SK-N-MC (cell line): ENCODE measurements at places on chromosomes 2 and 18.

DNA sequence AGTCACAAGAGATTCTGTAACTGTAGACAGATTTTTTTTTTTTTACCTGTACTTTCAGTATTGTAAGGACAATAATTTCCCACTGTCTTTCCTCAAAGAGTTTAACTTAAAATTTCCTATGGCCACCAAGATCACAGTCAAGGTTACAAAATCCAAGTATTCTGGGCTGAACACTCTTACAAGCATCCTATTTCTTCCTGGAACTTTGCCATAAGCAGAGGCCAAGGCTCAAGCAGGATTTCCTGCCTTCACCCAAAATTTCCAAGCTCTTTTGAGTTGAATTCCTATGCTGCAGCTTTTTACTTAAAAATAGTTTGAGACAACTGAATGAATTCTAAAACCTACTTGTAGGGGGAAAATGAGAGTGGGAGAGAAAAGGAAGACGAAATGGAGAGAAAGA is 299.4 kb downstream of the ZNF516 start:
- no peak for DNase-seq

DNA sequence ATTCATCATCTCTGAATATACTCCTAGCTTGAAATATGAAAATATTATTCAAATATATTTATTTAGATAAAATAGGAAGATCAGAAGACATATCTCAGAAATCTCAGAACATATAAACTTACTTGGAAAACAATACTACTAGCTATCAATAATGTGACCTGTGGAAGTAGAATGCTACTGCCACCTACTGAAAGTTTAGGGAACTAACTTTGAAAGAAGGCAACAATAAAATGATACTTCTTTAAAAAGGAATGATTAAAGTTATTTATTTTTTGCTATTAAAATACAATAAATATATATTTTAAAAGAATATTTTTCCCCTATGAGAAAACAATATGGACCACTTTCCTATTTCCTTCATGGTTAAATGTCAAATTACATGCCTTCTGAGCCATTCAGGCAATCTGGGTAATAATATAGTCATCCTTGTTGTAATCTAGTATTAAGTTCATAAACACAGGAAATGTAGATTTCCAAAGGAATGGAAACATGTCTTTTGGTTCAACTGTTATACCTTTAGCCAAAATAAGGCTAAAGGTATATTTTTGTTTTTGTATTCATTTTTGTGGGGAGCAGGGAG is 26.0 kb downstream of the ACADL start:
- DNase-seq, result peak; percentile 14

DNA sequence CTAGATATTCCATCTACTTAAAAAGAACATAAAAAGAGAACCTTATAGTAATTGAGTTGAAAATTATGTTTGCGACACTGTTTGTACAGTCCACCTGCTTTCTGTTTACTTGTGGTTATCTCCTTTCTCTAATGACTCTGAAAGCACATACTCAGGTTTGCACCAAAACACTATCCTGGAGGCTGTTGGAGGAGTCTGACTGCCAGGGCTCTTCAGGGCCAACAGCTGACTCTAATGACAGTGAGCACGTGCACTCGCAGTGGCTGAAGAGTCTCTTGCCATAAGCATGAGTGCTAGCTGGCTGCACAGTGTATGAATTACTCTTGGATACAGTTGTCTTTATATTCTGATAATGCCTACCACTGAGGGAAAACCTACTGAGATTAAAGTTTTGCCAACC is 16.7 kb upstream of the GLS start:
- no peak for DNase-seq

- no peak for DNase-seq
Observed at GRCh38 chr2:113282747-113283533, 4.2 kb upstream of the PAX8 start.

DNA sequence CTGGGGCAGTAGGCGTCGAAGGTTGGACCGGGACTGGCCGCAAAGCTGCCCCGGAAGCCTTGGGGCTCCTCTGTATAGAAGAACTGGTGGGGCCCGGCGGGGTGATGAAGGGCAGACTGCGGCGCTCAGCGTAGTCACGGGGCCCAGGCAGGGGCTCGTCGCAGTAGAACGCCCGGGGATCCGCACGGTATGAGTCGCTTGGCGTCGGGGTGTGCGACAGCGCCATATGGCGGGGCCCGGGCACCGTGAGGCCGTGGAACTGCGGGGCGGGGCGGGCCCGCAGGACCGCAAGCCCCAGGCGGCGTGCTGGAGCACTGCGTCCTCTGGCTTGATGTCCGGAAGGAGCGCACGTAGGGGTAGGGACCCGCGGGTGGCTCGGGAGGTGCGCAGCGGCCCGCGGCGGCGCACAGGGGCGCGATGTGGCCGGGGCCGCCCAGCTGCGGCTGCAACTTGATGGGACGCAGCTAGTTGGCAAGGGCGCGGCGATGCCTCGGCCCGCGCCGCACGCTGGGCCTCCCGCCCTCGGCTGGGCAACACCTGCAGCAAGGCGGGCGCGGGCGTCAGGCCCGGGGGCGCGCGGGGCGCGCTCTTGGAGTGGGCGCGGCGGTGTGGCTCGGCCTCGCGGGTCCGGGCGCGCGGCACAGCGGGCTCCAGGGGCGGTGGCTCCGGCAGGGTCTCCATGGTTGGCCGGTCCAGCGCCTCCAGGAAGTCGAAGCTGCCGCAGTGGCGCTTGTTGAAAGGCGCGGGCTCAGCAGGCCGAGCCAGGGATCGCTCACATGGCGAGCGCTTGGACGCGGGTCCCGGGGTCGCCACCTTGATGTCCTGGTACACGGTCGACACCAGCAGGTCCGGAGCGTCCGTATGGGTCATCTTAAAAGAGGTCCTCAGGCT is 251.4 kb downstream of the ANKRD30B start:
- DNase-seq, result no peak

DNA sequence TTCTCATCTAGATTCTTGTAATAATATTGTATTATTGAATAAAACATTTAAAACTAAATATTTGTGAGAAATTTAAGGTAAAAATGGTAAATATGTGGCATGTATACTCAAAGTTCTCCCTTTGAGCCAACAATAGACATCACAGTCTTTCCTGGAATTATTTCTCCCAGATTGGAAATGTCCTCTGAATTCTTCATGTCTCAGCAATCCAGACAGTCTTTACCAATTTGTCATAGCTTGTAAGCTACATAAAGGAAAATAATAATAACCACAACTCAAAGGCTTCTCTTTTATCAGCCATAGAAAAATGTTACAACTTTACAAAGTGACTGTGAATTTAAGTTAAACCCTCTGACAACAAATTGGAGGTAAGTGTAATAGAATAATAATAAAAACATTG is 784.9 kb downstream of the EPHA4 start:
- DNase-seq, result no peak

DNA sequence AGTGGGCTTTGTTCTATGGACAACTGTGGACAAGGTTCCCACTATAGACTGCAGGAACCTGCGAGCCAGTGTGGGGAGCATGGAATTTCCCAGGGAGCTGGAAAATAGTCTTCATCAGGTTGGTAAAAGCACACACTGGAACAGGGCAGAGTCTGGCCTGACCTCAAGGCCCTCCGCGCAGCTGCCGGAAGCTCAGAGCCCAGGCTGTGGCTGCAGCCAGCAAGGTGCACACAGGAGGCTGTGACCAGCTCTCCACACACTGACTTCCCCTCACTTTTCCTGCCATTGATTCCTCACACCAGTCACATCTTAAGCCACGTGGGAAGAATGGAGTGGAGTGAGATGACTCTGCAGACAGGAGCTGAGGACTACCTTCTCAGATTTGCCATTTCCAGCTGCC is 19.1 kb downstream of the MAL start:
- DNase-seq, result no peak

DNA sequence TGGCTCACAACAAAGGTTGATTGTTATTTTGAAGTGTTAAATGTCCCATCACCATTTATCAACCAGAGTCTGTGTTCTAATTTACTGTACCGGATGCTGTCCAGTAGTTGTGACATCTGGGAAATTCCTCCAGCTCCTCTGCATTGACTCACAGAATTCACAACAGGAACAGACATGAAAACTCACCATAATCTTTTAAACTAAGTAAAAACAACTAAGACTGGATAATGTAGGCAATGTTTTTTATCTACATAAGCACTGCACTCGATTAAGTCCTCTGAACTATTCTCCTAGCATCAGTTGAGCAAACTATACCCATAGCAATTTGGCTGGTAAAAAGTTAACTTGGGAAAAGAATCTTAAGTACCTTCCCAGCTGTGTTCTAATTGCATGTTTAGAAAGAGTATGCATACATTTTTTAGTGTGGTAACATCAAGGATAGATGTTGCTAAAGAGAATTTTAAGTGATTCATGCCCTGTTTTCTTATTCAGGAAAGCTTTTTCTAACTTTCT is 42.9 kb upstream of the MYO1B start:
- DNase-seq, result no peak

DNA sequence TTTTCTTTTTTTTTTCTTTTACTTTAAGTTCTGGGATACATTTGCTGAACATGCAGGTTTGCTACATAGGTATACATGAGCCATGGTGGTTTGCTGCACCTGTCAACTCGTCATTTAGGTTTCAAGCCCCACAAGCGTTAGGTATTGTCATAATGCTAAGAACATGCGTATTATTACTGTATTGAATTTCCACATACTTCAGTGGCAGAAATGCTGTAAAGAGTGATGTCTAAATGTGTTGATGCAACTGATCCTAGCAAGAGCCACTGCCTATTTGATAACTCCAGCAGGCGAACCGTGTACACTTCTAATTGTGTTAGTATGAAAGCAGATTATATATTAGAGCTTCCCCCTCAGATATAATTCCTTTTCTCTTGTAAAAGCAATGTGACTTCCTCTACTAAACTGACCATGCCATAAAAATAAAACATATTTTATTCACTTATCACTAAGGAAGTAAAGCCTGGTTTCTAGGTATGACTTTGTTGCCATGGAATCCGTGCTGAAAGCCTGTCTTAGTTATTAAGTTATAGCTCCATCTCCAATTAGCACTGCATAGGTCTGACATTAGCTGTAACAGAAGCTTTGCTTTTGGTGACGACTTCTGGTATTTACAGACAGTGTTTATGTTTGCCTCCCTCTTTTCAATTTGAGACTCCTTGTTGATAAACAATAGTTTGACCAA is 280.0 kb downstream of the GALR1 start:
- no peak for DNase-seq

DNA sequence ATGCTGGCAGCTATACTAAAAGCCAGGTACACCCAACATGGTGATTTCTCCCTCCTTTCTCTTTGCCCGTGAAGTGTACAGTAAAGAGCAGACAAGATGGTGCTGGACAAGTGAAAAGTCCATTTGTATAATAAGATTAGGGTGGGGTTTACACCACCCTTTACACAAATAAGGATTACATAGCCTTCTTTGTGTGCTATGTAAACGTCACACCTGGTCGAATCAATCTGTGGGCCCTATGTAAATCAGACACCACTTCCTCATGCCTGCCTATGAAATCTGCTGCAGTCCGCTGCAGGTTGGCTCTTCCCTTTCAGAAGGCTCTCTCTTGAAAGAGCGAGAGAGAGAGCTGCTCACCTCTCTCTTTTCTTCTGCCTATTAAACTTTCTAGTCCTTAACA is 1054.3 kb upstream of the SLC39A10 start:
- DNase-seq, result no peak

DNA sequence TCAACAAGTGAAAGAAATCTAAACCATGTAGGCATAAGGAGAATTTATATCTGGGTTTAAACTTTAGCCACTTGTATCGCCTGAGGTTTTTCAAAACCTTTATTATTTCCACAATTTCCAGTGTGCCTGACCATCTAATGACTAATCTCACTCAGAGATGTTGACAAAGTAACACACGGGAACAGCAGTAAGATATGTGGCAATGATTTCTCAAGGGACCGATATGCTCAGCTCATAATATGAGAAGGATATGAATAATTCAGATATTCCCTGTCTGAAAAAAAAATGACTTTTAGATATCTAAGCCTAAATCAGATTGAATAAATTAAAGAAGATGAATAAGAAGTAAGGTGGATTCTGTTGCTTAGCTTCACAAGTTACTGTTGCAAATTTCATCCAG is 43.5 kb downstream of the TMEM163 start:
- no peak for DNase-seq

GRCh38 chr18:76546436-76546835 is 51.4 kb upstream of the ZNF516 start:
- DNase-seq, result no peak

- DNase-seq, result no peak
Observed at GRCh38 chr2:216615298-216616082, 17.7 kb upstream of the IGFBP2 start.

DNA sequence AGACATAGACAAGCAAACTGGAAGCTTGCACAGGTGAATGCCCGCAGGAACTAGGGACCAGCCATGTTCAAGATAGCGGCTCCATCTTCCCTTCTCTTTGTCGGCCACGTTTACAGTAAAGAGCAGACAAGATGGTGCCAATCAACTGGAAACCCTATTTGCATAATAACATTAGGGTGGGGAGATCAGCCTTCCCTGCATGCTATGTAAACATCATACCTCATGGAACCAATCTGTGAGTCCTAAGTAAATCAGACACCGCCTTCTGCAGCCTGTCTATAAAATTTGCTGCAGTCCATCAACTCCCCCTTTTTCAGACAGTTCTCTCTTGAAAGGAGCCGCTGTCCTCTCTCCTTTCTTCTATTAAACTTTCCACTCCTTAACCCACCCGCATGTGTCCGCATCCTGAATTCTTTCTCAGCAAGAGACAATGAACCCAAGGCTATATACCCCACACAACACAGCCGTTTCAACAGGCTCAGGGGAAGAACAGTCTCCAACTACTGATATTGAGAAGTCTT is 384.4 kb downstream of the EIPR1 start:
- DNase-seq, result no peak

GRCh38 chr2:120177001-120177621 is 46.1 kb downstream of the TMEM185B start:
- DNase-seq, result no peak

- DNase-seq, result no peak
Observed at GRCh38 chr18:59655676-59656075, 41.5 kb downstream of the CCBE1 start.

DNA sequence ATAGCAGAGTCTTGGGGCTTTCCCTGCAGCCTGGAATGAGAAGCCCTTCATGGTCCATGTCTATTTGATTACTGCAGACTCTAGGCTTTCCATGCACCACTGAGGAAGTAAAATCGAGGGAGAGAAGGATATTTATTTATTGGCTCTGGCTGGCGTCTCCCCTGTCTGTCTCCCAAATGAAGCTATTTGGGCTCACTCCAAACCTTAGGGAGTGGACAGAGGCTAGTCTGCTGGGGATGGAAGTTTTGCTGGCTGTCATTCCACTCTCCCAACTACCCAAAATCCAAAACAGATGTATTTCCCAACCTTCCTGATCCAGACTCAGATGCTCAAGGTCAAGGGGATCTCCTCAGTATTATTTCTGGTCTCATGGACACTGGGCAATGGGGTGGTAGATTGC is 33.7 kb downstream of the TMEM17 start:
- no peak for DNase-seq

GRCh38 chr18:5900262-5900661 is 4.9 kb upstream of the TMEM200C start:
- DNase-seq, result no peak

- no peak for DNase-seq
Observed at GRCh38 chr2:215705771-215706361, 270.0 kb upstream of the FN1 start.
